Activated T-helper 2 cell treated with anti-CD3 and anti-CD28 coated beads, Interferon-gamma antibody, Interleukin-2, Interleukin-4, amounts not matched to agents 10 μg/mL and 5 μg/mL and 100 μg/mL, durations not matched to agents 14 hours and 24 hours and 36 hours (primary cell): ENCODE measurements at places on chromosomes 13 and 19.
A peak's percentile ranks its signal among the peaks of the same experiment; 100 is the strongest.

DNA sequence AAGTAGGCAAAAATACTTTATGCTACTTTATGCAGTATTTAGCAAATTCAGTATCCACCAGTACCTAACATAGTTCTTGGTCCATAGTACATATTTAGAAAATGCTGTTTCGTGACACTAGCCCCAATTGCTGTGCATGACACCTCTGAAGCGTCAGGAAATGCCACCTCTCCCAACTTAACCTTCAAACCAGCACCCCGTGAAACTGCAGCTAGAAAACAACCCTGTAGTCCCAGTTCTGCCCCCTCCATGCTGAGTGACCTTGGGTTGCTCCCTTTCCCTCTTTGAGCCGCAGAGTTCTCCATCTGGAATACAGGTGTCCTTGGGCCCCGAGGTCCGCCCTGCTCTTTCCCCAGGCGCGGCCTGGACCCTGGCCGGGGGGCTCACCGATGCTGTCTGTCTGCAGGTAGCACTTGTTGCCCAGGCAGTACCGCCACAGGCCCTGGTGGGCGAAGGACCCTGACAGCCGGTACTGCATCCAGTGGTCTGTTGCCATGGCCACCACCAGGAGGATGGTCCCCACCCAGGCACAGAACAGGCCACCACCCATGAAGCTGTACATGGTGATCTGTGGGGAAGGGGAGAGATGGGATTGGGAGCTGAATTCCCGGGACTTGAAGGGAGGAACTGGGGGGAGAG is 773 bp downstream of the LIM2 start:
- DNase-seq, result no peak

GRCh38 chr19:2425622-2426581 is 1.5 kb downstream of the TIMM13 start:
- DNase-seq, result no peak

DNA sequence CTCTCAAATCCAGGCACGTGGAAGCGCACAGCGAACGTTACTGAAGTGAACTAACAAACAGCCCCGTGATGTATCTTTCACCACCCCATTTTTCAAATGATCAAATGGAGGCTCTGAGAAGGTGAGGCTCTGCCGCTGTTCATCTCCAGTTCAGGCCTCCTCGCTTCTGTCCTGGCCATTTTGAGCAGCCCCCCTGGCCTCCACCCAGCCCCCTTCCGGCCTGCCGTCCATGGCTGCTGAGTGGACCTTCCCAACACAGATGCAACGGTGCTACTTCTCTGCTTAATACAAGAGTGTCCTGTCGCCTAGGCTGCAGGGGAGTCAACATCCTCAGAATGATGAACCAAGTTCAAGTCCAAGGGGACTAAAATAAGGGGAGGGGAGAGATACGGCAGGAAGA is 9.7 kb downstream of the SYDE1 start:
- DNase-seq, result no peak

- DNase-seq, result peak; percentile 79
These were observed at the start of gene HSH2D for GRCh38 chr19:16143399-16144215. HSH2D (plus strand) TSS chr19:16143685; CDS start chr19:16148751, 5,066 bp downstream.

DNA sequence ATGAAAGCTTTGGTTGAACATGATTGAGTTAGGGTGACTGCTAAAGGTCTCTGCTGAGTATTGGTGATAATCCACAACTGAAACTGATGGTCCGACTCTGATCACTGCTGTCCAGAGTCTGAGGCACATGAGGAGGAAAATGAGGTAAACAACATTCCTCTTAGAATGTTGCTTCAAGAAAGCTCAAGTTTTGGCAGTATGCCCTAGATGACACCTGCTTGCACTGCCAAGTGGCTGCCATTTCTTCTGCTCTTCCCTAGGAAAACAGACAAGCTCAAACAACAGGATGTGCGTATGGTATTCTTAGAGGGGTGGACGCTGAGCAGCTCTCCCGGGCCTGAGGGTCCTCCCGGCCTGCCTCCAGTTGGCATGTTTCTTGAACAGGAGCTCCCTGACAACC is 15.2 kb upstream of the MTIF3 start:
- no peak for DNase-seq

GRCh38 chr19:1163283-1163933 is 10.7 kb downstream of the SBNO2 start:
- no peak for DNase-seq

GRCh38 chr19:44163789-44164188 is 1.1 kb upstream of the ZNF226 start:
- no peak for DNase-seq

DNA sequence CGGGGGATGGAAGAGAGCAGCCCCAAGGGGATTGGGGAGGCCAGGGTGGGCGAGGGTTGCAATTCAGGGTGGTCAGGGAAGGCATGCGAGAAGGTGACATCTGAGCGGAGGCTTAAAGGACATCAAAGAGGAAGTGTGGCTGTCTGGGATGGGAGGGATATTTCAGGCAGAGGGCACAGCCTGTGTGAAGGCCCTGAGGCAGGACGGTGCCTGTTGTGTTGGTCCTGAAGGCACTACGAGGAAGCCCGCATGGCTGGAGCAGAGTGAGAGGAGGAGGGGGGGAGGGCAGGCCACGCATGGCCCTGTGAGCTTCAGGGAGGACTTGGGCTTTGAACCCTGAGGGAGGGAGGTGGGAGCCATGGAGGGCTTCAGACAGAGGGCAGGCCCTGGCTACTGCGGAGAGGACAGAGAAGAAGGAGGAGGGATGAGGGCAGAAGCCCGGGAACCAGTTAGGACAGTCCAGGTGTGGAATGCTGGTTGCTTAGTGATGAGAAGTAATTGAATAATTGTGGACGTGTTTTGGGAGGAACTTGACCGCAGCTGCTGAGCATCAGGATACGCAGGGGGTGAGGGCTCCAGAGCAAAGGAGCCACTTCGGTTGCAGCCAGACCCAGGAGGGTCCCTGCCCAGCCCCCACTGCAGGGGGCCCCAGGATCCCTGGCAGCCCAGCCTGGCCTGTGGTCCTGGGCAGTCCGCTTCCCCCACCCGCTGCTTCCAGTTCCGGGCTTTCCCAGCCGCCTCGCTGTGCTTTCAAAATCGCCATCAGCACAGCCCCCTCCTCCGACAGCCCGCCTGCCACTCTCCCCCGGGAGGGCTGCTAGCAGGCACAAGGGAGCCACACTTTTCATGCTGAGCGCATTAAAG is 6.2 kb downstream of the TLE6 start:
- no peak for DNase-seq

GRCh38 chr13:113874579-113875428 is 10.9 kb upstream of the GAS6 start:
- DNase-seq, result no peak

GRCh38 chr13:108276060-108276459 is 6.5 kb downstream of the TNFSF13B start:
- DNase-seq, result no peak

DNA sequence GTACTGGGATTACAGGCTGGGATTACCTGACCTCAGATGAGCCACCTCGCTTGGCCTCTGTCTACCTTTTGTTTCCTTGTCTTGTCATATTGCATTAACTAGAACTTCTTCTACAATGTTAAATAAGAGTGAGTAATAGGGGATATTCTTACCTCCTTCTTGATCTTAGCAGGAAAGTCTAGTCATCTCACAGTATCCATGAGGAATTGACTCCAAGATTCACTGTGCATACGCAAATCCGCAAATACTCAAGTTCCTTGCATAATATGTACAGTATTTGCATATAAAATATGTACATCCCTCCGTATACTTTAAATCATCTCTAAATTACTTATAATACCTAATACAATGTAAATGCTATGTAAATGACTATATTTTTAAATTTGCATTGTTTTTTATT is 78.3 kb downstream of the POLR1D start:
- DNase-seq, result no peak

DNA sequence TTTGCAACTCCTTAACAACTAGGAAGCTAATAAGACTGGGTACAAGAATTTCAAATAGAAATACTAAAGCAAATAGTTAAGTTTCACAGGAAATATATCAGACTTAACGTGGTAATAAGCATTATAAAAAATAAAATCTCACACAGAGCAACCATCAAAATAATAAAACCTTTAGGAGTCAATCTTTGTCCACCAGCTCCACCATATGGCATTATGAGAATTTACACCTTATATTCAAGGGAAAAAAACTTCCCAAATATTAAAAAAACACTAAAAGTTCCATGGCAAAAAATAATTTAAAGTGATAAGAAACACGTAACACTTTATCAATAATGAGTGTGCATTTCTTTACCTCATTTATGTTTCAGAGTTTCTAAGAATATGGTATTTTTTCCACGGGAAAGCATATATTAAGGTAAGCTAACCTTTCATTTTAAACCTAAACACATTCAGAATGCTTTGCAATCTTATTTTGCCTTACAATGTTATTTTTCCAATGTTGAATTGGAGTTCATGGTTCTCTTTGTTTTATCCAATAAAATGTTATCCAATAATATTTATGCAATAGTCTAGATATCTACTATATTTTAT is 423.2 kb upstream of the SGCG start:
- DNase-seq, result no peak

DNA sequence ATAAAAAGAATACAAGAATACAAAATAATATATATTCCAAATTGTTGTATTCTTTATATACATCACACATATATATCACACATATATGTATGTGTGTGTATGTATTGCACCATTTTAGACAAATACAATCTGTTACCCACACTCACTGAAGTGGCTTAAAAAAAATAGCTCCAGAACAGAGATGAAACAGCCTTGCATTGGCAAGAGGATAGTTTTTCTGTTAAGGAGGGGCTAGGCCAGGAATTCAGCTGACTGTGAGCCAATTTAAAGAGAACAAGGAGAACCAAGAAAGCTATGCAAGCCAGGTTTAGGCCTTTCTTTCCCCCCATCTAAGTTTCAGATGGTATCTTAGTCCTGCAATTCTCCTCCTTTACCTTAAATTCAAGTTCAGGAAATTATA is 257.5 kb downstream of the MZT1 start:
- no peak for DNase-seq

DNA sequence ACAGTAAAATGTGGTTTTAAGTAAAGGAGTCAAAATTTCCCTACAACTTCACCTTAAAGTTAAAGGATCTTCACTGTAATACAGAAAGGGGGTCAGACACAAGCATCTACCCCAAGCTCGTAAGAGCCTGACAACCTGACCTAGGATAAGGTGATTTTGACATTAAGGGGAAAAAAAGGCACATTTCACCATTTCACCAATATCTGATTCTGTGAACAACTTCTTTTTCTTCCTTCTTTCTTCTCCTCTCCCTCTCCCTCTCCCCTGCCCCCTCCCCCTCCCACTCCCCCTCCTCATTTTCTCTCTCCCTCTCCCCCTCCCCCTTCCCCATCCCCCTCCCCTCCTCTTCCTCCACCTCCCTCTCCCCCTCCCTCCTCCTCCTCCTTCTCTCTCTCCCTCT is 796.7 kb upstream of the ARGLU1 start:
- no peak for DNase-seq

GRCh38 chr19:4302243-4302640 is at the start of gene TMIGD2:
TMIGD2 (minus strand) TSS chr19:4302389; CDS start chr19:4302385, 4 bp downstream.
- no peak for DNase-seq

DNA sequence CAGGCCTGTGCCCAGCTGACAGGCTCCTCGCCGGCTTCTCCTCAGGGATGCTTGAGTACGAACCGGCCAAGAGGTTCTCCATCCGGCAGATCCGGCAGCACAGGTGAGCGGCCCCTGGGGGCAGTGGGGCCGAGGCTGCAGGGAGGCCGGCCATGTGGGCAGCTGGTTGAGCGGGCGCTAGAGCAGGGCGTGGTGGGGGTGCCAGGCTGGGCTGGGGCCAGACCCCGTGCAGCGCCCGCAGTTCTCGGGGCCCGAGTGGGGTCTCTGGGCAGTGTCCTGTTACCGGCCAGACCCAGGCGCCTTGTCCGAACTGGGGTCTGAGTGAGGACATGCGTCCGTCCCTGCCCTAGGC is 15.9 kb downstream of the CBARP start:
- no peak for DNase-seq

GRCh38 chr13:78826312-78826711 is 167.4 kb upstream of the OBI1 start:
- no peak for DNase-seq

GRCh38 chr13:20997301-20998161 is 63.9 kb downstream of the LATS2 start:
- no peak for DNase-seq

DNA sequence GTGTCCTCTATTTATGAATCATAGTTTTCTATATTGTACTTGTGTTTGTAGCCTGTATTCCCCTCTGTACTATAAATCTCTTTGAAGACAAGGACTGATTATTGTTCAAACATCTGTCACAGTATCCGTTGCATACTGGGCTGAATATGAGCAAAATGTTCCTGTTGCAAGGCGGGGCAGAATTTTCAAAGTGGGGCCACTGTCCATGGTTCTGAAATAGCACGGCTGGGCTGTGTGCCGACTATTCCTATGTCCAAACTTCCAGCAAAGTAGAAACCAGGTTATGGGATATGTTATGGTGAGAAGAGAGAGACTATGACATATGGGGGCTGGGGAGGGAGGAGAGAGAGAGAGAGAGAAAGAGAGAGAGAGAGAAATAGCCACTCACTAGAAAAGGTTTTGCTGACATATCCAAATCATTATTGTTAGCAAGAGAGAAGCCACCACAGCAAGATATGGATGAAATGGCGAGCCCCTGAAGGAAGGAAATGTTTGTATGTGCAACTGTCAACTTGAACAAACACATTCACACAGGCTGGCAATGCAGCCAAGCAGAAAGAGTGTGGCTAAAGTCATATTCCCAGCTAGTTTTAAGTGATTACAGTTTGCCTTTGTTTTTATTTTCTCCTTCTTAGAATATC is 107.0 kb upstream of the GPR12 start:
- DNase-seq, result no peak

GRCh38 chr19:49554701-49555181 is 25.6 kb downstream of the NOSIP start:
- peak; percentile 48 for DNase-seq
